Nephron progenitor cell (in vitro differentiated cells): ENCODE measurements at places on chromosomes 5 and 9.
A peak's percentile ranks its signal among the peaks of the same experiment; 100 is the strongest.

GRCh38 chr9:109477258-109478050, 20.7 kb downstream of the PTPN3 start:
- peak; percentile 34 for DNase-seq

GRCh38 chr5:117488976-117489500, 914.4 kb upstream of the SEMA6A start:
- DNase-seq: no peak

DNA sequence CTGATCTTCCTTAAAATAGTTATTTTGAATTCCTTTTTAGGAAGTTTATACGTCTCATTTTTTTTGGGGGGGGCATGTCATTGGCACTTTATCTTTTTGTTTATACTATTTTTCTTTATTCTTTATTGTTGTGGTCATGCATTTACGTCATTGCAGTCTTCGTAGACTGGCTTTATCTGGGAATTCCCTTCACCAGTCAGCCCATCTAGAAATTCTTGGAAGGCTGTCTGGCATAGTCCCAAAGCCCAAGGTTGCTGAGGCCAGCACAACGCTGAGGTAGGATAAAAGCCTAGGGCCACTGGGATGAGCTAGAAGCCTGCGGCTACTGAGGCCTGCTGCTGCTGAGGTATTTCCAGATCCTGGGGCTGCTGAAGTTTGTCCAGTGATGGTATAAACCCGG, 121.5 kb downstream of the ISOC1 start:
- no peak for DNase-seq

- no peak for DNase-seq
These were observed 872.6 kb downstream of the DTWD2 start for GRCh38 chr5:118115791-118116190.

DNA sequence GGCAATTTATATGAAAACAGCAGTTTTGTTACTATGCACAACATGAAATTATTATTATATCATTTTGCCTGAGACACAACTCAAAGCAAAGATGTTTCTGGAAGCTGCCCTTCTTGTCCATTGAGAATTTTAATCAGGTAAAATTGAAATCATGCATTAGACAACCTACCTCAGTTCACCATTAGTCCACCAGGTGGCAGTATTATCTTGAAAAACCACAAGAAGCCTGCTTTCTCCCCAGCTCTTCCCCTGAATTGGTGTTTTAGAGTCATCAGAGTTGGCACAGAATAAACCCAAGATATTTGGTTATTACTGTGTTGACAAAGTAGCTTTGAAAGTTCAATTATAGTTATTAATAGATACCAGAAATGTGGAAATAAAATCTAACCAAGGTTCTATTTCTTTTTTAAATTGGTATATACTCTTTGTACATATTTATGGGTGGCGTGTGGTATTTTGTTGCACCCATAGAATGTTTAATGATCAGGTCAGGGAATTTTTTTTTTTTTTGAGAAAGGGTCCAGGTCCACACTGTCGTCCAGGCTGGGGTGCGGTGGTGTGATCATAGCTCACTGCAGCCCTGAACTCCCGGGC, 25.7 kb downstream of the UTP15 start:
- peak; percentile 49 for DNase-seq

DNA sequence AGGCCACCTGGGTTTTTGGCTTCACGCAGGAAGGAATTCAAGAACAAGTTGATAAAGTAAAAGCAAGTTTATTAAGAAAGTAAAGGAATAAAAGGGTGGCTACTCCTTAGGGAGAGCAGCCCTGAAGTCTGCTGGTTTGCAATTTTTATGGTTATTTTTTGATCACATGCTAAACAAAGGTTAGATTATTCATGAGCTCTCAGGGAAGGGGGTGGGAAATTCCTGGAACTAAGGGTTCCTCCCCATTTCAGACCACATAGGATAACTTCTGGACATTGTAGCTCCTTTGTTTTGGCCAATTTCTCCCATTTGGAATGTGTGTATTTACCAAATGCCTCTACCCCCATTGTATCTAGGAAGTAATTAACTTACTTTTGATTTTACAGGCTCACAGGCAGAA, 63.9 kb upstream of the SYK start:
- DNase-seq: no peak

DNA sequence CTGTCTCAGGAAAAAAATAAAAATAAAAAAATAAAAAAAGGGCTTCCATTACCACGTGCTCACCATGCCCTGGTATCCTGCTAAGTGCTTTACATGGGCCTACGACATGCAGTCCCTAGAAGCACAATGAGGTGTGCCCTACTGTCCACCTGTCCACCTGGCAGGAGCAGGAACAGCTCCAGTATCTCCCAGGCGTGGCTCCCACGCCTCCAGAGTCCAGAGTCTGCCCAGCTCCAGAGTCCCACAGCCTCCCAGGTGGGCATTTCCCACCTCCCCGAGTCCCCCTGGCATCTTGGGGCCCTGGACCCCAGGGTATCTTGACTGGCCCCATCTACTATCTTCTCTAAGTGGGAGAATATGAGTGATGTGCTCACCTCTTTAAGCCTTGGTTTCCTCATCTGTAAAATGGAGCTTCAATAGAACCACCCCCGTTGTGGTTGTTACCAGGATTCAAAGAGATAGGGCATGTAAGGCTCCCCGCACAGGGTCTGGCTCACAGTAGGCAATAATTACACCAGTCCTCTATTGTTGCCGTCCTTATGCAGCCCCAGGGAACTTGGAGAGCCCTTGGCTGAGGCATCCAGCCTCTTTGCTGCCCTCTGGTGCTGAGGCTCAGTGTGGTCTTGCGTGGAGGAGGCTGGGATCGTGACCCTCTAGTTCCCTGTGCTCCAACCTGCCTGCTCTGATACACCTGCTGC, 8.9 kb downstream of the CXCL14 start:
- peak; percentile 48 for DNase-seq
